Endothelial cell (in vitro differentiated cells): ENCODE measurements at places on chromosomes 12 and 14. TPM values are rescaled to one million over a fixed set of nuclear protein-coding genes. Genes with fewer than 3 reads are reported as not detected.

- peak; percentile 5 for DNase-seq
Observed at GRCh38 chr14:99732436-99733210, 48.5 kb downstream of the CYP46A1 start.

DNA sequence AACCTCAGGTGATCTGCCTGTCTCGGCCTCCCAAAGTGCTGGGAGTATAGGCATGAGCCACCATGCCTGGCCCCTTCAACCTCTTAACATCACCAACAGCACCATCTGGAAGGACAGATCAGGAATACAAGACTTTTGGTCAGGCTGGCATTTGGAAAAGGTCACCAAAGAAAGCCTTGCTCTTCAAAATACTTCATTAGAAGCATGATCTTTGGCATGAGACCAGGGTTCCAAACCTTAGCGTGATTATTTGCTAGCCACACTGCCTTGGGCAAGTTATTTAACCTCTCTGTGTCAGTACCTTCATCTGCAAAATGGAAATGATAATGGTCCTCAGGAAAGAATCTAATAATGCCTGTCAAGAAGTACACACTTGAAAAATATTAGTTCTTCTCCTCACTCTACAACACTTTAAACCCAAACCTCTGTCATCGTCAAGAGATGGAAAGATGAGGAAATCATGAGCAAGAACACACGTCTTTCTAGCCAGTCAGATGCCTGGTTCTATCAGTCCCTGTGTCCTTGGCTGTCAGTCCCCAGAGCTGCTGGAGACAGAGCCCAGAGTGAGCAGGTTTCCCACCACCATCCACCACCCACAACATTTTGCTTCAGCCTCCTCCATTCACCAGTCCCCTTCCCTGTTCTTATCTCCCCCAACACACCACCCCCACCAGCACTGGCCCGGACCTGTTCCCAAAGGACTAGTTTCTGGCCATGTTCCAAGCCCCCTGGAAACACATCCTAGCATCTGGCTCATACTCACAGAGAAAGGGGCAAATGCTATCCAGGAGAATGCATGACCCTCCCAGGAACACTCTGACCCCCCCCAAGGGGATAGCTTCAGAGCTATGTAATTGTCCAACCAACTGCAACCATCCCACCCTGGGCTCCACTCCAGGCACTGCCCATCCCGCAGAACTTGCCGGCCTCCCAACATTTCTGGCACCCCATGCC, 2.0 kb downstream of the ADCY6 start:
- DNase-seq, result no peak

DNA sequence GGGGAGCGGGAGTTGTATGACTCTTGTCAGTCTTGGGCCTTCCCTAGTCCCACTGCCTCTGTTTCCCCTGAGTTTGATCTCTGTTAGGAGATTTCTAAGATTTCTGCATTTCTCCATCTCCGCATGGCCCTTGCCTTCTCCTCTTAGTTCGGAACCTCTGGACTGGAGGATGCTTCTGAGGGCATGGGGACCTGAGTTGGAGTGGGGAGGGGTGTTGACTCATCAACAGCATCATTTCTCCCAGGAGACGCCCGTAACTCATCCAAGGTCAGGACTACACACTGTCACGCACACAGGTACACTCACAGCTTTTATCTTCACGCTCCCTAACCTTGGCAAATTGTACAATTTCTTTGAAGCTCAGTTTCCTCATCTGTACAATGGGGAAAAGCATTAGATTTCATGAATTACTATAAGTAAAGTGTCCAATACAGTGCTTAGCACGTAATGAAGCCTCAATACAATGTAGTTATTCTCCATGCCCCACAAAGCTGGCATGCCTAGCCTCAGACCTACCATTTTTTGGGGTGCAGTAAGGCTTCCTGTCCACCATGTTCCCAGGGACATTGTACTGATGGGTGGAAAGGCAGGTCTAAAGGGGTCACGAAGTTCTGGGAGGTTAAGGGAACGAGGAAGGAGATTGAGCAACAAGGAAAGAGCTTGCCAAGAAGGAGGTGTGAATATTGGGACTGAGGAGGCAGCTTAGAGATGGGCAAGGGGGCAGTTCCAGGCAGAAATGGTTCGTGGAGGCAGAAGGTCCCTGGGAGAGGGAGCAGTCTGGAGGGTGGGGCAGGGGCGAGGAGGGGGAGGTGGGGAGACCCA, 600 bp upstream of the LAG3 start:
- DNase-seq, result no peak

GRCh38 chr12:111971800-111972199, 41.2 kb downstream of the TMEM116 start:
- no peak for DNase-seq

- DNase-seq, result peak; percentile 77
Observed at GRCh38 chr12:123388177-123388950, 4.4 kb downstream of the KMT5A start.

GRCh38 chr12:21451529-21451928, 14.1 kb downstream of the PYROXD1 start:
- DNase-seq, result no peak

Gene NUP107
- total RNA-seq, result 66.3 TPM

Gene OR4N5
- total RNA-seq, result not detected
